Activated T-helper 1 cell treated with anti-CD3 and anti-CD28 coated beads, Interleukin-2, amount 50 U/mL, for 16 hours (primary cell): ENCODE measurements at places on chromosomes 7 and 10.

- DNase-seq: no peak
These were observed 12.5 kb upstream of the CFAP69 start for GRCh38 chr7:90232430-90232829.

DNA sequence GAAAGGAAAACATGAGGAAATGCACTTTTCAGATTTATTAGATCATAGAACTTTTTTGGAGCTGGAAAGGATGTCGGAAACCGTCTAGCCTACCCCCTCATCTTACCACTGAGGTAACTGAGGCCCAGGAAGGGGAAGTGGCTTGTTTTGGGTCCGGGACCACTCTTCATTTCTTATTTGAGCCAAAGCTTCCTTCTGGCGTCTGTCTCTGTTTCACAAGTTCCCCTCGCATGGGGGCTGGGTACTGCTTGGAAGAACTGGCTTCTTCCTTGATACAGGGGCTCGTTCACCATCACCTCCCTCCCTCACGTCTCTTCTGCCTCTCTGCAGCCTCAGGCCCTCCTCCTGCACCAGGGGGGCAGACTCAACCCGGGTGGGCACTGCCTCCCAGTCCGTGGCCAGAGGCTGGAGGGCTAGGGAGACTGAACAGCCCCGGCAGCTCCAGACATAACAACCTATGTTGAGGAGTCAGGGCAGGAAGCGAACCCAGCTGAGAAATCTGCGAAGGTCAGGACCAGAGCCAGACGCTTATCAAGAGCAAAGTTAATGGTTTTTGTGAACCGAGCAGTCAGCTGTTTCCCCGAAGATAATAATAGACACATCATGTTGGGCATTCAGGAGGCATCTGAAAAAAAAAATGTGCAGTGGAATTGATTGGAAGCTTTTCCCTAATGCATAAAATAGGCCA is 12.9 kb downstream of the HTRA1 start:
- no peak for DNase-seq

DNA sequence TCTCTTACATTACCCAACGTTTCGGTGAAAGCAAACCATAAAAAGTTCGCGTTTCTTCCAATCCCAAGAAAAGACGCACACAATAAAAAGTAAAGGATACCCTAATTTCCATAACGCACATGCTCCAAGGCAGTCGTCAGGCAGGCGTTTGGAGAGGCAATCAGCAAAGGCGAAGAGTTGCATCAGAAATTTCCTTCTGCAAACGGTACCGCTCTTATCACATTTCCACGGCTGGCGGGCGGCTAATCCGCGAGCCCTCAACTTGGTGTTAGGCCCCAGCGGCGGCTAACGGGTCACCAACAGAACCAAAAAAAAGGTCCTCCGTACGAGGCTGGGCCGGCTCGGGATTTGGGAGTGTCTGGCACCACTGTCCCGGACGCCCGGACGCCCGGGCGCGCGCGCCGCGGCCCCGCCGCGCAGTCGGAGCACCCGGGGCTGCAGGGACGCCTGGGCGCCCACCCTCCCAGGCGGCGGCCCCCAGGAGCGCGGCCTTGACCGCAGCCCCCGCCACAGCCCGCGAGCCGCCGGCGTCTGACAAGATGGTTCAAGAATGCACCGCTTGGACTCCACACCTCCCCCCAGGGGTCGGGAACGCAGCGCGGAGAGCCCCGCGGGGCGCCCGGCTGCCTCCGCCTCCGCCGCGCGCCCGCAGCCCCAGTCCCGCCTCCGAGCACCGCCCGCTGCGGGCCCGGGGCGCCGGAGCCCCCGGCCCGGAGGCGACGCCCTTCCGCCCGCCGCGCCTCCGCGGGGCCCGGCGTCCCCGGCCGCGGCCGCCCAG is 9.8 kb upstream of the GRB10 start:
- DNase-seq: no peak

DNA sequence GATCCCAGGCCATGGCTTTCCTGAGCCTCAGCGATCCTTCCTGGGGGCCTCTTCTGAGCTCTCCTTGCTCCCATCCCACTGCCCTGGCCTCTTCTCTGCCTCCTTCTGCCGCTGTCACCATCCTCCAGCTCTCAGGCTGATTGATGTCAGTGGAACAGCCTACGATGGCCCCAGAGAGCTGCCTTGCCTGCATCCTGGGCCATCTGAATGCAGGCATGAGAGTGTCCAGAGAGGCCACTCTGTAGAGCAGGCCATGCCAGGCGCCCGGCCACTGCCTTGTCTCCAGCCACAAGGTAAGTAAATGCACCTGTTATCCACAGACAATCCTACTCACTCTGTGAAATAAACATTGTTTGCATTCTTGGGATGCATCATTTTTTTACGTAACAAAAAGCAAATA is 171.4 kb upstream of the PPP2R2D start:
- DNase-seq: no peak

DNA sequence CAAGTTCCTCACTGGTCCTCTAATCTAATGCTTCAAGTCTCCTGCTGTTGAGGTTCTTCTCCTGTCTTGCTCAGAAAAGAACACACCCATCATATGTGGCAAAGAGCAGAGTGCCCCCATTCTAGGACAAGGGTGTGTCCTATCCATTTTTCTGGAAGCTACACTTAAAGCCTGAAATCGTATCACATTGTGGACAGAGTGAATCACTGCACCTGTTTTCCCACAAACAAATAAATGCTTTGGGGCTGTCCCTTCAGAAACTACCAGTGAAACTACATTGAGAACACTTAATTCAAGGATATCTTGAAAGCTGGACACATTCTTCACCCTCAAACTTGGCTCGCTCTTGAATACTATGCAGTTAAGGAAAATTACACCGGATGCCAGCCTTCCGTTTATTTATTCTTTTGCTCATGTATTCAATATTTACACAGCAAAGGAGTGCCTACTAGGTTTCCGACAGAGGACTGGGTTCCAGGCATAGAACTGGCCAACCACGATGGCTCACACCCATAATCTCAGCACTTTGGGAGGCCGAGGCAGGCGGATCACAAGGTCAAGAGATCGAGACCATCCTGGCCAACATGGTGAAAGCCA is 473.0 kb downstream of the GALNT17 start:
- DNase-seq: no peak

DNA sequence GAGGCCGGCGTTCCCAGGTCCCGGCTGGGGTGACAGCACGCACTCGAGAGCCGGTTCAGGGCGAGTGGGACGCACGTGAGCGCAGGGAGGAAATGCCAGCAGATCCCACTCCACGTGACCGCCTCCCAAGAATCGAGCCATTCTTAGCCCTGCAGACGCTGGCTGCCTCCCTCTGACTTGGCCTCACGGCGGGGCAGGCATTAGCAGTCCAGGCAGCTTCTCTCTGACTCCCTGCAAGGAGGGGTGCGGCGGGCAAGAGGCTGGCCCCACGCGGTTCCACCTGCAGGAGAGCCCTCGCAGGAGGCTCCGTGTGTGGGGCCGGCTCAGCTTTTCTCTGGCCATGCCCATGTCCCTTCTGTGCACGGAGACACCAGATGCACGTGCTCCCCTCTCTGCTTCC is 10.1 kb downstream of the GPR146 start:
- DNase-seq: no peak

DNA sequence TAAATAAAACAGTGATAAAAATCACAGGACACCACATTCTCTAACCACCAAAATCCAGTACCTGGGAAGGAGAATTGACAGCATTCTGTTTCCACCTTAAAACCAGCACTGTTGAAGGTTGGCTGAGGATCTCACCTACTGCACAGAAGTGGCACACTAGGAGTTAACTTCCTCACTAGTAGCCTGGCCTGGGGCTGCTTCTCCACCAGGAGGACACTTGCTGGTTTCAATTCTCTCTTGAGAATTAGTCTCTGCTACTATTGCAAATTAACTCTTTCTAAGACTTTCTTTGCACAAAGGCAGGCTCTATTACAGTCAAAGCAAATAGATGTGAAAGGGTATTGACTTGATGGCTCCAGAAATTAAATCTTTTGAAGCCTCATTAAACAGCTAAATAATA is 2.3 kb upstream of the CTTNBP2 start:
- no peak for DNase-seq

GRCh38 chr7:25646726-25647413 is 418.6 kb upstream of the NPVF start:
- no peak for DNase-seq

GRCh38 chr10:93512565-93512964 is 16.2 kb downstream of the CEP55 start:
- no peak for DNase-seq
